ENCODE measurements at places on chromosomes 1 and 21.

DNA sequence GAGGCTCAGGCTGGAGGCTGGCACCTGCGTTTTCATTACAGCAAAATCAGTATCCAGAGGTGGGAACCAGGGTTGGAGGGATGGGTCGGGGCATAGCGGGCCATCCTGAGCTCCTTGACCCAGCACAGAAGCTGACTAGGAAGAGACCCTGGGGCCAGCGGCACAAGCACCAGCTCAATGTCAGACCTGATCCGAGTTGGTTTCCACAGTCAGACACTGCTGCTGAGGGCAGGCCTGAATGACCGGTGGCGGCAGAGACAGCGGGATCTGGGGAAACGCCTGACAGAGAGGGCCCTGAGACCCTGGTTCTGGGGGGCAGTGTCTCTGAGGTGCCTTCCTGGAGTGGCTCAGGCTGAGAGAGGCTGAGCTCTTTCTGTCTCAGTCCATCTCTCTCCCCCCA lies 162.0 kb upstream of the C1orf174 start:
- no peak for DNase-seq

DNA sequence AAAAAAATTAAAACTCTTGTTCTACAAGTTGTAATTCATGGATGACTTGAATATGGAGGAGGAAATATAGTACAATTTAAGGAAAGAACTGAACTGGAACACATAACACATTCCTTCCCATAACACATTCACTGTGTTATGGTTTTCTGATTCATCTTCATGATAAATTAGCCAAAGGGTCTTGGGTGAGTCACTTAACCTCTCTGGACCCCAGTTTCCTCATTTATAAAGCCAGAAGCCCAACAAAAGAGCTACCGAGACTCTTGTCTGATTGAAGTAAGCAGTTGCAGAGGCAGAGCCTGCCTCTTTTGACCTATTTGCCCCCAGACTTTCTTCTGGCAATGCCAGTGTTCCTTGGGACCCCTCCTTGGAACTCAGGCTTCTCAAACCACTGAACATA lies 161.9 kb upstream of the KCTD3 start:
- DNase-seq: no peak

DNA sequence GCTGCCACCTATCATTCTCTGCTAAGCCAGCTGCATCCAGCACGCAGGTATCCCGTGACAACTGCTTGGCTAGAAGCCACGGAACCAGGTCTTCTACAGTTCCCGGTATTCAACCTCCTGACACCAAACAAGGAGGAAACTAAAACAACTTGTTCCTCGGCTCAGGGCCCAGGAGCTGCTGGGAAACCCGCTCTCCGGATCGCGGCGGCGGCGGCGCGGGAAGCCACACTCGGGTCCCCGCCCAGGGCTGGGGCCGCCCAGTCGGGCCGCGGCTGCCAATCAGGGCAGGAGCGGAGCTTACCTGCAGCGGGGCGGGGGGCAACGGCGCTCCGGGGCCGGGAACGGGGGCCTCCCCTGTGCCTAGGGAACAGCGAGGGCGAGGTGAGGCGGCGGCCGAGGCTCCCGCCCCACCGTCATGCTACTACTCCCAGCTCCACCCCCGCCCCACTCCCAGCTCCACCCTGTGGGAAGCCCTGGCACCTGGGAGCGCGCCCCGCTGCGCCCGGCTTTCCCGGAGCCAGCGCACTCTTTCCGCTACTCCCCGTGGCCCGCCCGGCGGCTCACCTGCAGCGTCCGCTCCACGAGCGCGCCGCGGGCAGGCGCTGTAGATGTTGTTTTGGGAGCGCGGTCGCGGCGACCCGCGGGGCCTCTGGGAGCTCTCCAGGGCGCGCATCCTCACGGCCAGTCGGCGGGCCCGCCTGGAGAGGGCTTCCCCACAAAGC lies 12.1 kb downstream of the IL24 start:
- DNase-seq: no peak

GRCh38 chr1:16087733-16088132 lies 14.3 kb upstream of the FAM131C start:
- DNase-seq: no peak

DNA sequence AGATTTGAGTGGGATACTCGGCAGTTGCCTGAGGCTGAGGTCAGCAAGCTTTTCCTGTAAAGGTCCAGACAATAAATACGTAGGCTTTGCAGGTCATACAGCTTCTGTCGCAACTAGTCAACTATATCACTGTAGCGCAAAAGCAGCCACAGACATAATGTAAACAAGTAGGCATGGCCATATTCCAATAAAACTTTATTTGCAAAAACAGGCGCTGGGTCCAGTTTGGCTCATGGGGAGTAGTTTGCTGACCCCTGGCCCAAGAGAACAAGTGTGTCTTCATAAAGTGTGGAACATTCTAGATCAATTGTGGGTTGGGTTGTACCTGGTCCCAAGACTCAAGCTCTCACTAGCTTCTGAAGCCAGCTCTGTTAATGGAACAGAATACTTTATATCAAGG lies 78.8 kb downstream of the MIS18A start:
- no peak for DNase-seq

GRCh38 chr1:18535391-18536210 lies 54.9 kb downstream of the KLHDC7A start:
- no peak for DNase-seq

GRCh38 chr1:19439464-19440171 lies 45.7 kb downstream of the CAPZB start:
- DNase-seq: no peak

GRCh38 chr1:8213676-8214075 lies 104.2 kb upstream of the SLC45A1 start:
- no peak for DNase-seq

- no peak for DNase-seq
Observed at GRCh38 chr1:71054281-71054731, 6.7 kb upstream of the PTGER3 start.

GRCh38 chr21:15826908-15827601 lies 97.3 kb downstream of the USP25 start:
- no peak for DNase-seq

DNA sequence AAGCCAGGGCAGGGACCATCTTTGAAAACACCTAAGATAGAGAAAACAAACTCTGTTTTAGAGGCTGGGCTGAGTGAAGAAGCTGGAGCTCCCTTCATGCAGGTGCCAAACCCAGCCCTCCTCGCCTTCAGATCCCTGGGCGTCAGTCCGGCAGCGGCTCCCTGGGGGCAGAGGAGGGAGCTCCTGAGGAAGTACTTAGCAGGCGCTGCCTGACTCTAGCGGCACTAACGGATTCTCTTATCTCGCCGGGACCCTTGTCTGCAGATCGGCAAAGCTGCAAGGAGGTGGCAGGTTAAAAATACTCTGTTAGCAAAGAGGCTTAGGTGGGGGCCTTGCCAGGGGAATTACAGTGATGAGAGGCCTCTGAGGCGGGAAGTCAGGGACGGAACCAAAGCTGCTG lies 79.6 kb downstream of the PLXNA2 start:
- no peak for DNase-seq

- no peak for DNase-seq
Observed at GRCh38 chr1:154578058-154578418, 10.5 kb downstream of the CHRNB2 start.

DNA sequence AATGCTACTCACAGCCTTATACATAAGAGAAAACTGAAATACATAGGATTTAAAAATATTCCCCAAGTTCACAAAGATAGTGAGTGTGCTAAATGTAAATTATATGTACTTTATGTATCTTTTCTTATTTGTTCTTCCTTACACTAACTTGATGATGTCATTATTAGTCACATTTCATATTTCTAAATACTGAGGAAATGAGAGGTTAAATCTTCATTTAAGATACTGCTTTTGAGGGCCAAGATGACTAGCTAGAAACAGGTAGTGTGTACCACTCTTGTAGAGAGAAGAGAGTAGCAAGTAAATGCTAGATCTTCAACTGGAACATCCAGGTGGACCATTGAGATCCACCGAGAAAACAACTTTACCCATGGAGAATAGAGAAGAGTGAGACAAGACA lies 29.8 kb downstream of the PYHIN1 start:
- no peak for DNase-seq

DNA sequence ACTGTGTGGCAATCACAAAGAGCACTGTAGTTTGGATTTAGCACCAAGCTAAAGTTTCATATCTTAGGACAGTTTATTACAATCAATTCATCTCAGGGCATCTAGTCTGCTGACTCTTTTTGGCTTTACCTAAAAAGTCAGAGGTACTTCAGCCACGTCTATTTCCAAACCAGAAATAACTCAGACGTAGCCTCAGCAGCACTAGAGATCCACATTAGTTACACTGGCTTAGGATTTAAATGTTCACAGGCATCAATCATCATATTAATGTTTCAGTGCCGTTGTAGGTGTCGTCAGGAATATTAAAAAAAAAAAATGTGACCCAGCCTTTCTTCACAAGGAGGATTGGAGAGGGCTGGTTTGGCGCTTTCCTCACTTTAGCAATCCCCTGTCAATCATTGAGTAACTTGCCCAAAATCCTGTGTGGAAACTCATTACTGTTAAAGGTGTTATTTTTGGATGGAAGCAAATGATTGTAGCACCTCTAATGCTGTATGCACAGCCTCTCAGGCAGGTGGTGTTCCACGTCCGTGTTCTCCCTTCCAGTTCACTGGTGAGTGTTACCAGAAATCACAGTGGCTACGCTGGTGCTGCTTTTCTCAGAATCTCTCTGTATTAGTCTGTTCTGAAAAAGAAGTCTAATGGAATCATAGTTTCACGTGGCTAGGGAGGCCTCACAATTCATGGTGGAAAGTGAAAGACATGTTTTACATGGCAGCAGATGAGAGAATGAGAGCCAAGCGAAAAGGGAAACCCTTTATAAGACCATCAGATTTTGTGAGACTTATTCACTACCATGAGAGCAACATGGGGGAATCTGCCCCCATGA lies 45.4 kb downstream of the NEK7 start:
- no peak for DNase-seq

GRCh38 chr1:60949154-60949825 lies 133.1 kb upstream of the NFIA start:
- no peak for DNase-seq

GRCh38 chr1:199837321-199837720 lies 190.2 kb upstream of the NR5A2 start:
- DNase-seq: no peak

- no peak for DNase-seq
Observed at GRCh38 chr1:14328685-14329084, 269.8 kb upstream of the KAZN start.

DNA sequence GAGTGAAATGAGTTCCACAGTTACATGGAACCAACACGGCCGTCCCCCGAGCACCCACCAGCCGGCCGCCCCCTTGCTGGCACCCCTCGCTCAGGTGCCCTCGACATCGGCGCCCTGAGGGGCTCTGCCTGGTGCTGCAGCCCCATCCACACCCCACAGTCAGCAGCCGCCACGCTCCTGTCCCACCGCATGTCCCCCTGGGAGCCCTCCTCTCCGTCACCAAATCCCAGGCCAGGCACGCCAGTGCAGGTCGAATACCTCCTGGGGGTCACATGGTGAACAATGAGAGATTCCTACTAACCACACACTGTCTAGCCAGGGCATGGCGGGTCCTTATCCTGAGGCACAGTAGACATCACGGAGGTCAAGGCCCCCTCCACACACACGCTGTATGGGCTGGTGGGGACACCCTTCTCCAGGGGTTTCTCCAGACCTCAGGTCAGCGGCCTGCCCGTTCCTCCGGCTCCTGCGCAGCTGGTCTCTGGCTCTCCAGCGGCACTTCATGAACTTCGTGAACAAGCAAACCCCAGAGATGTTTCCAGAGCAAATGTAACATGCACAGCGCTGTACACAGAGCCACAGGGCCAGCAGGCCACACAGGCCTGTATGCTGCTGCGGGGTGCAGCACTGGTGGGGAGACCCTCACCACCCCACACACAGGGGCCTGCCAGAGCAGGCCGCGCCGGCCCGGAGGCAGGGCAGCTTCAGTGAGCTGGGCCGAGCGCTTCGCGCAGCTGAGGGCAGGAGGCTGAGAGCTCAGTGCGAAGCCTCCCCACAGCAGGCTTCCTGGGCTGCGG lies 21.8 kb downstream of the POFUT2 start:
- DNase-seq: no peak

- no peak for DNase-seq
Observed at GRCh38 chr1:74423471-74423870, 88.9 kb downstream of the LRRC53 start.

GRCh38 chr1:42593486-42594100 lies 64.6 kb upstream of the PPIH start:
- no peak for DNase-seq

DNA sequence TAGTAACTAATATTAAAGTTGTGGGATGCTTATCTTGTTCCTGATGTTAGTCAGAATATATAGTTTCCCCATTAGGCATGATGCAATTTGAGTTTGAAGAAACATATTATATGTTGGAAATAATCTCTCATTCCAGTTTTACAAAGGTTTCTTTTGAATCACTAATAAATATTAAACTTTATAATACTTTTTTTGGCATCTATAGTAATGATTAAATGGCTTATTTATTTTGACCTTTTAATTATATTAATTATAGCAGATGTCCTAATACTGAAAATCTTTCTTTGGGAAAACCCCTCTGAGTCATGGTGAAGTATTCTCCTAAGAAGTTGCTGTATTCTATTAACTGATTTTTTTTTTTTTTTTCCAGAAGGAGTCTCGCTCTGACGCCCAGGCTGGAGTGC lies 28.5 kb upstream of the PTGS2 start:
- no peak for DNase-seq

DNA sequence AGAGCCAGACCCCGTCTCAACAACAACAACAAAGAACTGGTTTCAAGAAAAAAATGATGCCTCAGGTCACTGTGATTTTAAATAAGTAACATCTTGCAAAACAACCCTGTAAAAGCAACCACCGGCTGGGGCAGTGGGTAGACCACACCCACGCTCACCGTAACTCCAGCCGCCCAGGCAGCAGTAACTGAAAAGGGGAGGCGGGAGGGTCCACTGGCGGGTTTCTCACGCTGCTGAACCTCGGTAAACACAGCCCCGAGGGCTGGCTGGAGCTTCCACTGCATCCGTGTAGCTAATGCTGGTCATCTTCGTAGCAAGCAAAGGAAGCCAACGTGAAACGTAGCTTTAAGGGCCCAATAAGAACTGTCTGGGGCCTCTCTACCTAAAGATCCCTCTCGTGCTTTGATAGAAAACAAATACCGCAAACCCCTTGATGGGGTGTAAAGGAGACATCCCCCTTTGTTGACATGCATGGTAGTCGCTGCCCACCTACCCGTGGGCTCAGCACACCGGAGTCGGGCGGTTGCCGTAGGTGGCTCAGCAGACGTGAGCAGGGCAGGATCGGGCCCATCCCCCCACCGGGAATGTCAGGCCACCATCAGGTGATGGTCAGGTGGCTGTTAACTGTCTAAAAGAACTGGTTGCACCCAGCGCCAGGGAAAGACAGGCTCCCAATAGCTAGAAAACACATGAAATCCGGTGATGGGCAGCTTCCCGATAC lies 4.2 kb downstream of the C1orf159 start:
- no peak for DNase-seq

GRCh38 chr1:188433425-188433824 lies 1604.7 kb downstream of the PLA2G4A start:
- DNase-seq: no peak

DNA sequence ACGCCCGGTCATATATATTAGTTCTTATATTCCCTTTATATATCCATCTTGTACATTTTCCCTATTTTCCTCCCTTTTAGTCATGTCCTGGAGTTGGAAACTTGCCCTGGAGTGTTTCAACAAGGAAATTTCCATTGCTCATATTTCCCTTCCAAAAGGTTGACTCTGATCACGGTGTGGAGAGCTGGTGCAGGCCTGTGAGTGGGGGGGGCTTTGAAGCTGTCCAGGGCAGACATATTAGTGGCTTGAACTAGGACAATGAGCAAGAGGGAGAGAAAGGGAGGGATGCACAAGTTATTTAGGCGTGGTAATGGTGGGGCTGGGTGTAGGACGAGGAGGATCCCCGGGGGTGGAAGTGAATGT lies 30.4 kb upstream of the TMEM61 start:
- DNase-seq: no peak
